ENCODE measurements at places on chromosomes 6 and 20.

- no peak for DNase-seq
Observed at GRCh38 chr6:91082311-91082832, 495.5 kb upstream of the MAP3K7 start.

GRCh38 chr20:63782051-63782471 lies 42.5 kb downstream of the SLC2A4RG start:
- DNase-seq = no peak

DNA sequence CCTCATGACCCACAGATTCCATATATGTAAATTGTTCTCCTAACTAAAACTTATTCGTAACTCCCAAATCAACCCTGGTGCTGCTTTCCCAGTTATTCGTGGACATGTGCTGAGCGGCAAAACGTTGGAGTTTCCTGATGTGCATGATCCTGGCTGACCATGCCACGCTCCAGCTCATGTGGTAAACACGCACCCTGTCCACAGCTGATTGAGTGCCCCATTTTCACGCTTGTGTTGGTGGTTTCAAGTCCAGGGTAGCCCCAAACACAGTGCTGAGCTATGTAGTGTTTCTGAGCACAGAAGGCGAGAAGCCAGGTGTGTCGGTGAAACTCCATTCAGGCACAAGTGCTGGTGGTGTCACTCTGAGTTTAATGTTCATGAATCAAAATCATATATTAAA lies 19.1 kb upstream of the FOXC1 start:
- no peak for DNase-seq

DNA sequence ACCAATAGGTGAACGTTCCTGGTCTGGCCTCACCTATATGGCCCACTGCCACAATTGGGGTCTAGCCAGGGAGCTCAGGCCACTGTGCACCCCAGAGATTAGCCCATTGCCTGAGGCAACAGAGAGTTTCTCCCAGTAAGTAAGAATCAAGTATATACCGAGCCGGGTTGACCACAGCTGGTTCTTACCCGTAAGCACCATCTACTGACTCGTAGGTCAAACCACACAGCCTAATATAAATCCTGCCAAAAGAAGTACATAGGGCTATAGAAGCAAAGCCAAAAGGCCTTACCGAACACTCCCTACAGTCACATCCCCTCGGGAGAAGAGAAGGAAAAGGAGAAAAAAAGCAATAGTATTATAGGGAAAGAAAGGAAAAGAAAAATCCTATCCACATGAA lies 463.6 kb upstream of the GJE1 start:
- no peak for DNase-seq

GRCh38 chr6:45781890-45782289 lies 233.8 kb downstream of the CLIC5 start:
- no peak for DNase-seq

GRCh38 chr6:14977747-14978382 lies 268.0 kb upstream of the JARID2 start:
- DNase-seq = no peak

DNA sequence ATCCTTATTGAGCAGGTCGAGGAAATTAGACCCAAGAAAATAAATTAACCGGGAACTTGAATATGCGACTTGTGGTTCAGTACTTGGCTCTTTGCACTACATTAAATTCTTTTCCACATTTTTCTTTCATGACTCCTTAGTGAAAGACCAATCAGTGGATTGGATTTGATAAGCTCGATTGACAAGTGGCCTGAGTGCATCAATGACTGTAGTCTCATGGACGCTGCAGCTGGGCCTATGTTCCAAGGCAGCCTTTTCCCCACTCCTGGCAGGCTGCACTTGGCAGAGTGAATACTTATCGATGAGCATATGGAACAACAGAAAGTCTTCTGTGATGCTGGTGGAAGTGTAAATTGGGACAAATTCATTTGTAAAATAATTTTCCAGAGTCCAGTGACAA lies 210.8 kb upstream of the EXOC2 start:
- DNase-seq = peak; percentile 76

DNA sequence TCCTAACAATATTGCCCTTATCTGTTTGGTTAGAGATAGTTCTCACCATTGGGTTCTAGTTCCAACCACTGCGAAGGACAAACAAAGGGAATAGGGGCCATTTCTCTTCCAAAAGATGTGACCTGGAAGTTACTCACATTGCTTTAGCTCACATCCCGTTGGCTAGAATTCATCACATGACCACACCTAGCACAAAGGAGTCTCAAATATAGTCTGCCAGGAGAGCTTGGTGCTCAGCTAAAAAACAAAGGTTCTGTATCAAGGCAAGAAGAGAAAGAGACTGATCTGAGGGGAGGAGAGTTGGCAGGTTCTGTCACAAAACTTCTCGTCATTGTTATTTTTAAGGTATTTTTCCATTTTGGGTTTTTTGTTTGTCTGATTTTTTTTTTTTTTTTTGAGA lies 69.8 kb upstream of the GNRH2 start:
- DNase-seq = no peak

DNA sequence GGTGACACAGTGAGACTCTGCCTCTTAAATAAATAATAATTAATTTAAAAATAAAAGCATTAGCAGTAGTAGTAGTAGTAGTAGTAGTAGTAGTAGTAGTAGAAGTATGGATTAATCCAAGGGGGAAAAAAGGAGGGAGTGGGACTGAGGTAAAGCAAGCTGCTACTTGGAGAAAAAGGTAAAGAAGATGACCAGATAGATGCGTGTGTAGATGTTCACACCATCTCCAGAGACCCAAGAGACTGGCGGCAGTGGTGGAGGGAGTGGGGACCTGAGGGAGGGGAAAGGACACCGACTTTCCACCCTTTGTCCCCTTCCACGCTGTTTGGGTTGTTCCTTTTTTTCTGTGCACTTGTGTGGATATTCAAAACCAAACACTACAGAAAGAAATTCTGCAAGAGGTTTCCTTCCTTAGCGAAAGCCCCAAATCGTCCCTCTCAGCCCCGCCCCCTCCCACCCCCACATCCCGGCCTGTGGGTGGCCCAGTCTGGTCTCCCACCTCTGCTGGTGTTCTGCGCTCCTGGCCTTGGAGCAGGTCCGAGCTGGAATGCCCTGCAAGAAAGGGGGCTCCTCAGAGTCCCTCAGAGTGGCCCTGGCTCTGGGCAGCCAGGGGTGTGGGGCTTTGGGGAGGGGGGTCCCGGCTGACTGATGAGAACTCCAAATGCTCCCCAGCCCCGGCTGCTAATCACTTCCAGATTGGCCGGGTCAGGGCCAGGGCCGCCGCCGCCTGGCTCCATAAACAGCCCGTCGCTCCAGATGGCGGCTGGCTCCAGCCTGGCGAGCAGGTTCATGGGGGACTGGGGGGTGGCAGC lies 60.2 kb downstream of the UBE2V1 start:
- no peak for DNase-seq

GRCh38 chr6:9494864-9495263 lies 920.0 kb downstream of the TFAP2A start:
- DNase-seq = no peak

- DNase-seq = no peak
Observed at GRCh38 chr6:1747003-1747402, 137.3 kb downstream of the FOXC1 start.

GRCh38 chr6:163354761-163355425 lies 59.6 kb upstream of the QKI start:
- no peak for DNase-seq

DNA sequence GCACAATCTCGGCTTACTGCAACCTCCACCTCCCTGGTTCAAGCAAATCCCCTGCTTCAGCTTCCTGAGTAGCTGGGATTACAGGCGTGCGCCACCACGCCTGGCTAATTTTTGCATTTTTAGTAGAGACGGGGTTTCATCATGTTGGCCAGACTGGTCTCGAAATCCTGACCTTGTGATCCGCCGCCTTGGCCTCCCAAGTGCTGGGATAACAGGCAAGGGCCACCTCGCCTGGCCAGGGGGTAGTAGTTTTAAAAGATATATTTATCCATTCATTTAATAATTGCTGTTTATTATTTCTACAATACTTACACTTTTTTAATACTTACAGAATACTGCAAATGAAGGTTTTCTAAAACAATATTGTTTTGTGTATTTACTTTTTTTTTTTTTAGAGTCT lies 15.5 kb upstream of the DDX27 start:
- no peak for DNase-seq

- DNase-seq = no peak
Observed at GRCh38 chr6:44176762-44177509, 18.3 kb downstream of the CAPN11 start.

DNA sequence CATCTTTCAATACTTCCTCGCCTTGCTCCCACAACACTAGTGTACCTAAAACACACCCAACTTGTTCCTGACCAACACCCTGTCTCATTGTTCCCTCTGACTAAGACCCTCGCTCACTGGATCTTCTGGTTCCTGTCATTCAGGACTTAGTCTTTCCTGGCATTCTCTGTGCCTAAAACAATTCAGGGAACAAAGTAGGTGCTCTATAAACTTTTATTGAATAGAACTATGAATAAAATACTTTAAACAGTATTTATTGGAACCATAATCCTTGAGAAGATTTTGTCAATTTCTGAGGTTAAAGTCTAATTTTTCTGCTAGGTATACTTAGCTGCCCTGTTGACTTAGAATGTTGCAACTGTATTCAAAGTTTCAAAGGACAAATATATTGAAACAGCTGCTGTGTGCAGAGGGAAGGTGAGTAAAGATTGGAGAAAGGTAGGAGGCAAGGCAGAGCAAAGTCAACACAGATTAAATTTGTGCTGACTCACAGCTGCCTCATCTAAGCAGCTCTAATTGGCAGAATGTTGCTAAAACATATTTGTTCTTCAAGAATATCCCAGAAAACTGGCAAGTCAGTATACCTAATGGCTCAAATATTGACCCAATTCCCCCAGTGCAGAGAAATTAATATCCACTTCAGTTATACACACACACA lies 37.6 kb downstream of the GSTA2 start:
- DNase-seq = no peak

GRCh38 chr6:148743476-148743875 lies 3.4 kb upstream of the UST start:
- DNase-seq = no peak

- DNase-seq = no peak
Observed at GRCh38 chr6:158111987-158112386, 56.1 kb downstream of the SERAC1 start.

DNA sequence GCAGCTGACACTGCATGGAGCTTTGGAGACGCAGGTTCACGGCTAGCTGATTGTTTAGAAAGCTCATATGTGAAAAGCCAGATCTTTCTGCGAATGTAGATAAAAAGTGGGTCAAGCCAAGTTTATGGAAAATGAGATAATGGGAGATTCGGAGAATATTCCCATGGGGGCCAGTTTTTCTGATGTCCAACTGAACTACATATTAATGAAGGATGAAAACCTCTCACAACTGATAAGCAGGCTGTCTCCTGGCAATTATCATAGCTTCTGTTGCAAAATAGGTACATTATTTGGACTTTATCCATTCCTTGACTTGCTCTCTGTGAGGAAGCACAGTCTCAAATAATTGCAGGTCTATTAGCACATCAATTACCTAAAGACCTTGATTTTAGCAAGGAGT lies 21.1 kb downstream of the HDGFL1 start:
- no peak for DNase-seq

- no peak for DNase-seq
Observed at GRCh38 chr6:162683135-162683534, 44.4 kb downstream of the PRKN start.

- DNase-seq = no peak
Observed at GRCh38 chr6:44156494-44157151, 2.0 kb upstream of the CAPN11 start.

GRCh38 chr6:40669343-40669742 lies 82.2 kb upstream of the LRFN2 start:
- no peak for DNase-seq

DNA sequence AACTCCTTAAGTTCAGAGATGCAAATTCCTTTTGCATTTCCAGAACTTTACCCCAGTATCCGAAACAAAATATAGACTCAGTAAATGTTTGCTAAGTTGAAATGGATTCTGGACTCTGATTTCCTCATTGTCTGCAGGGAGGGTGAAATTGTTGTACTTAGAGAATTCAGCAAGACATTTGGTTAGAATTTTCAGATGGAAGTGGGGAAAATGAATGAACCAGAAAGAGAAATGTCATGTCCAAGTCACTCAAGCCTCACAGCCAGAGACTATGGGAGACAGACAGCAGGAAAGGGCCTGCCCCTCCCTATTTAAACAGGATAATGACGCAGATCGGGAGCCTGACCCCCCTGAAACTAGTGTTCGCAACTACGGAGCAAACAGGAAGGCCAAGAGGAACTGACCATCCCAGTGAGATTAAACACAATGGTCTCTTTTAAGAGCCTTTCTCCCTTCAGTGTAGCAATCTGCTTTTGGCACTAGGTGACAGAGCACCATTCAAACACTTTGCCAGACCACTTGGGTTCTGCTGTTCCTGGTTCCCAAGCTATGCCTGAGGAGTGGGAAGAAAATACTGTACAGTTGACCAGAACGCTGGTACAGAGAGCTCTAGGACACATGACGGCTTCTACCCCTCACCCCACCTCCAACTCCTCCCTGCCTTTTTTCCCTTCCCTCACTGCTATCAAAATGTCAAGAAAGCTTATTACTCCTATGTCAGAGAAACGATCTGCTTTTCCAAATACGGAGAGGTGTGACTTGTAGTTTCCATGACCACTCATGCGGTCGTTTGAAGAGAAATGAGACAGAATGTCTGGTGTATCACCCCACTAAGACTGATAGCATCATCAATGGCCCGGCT lies 13.7 kb downstream of the NEDD9 start:
- no peak for DNase-seq

GRCh38 chr6:158715330-158716311 lies 65.8 kb downstream of the SYTL3 start:
- no peak for DNase-seq

- no peak for DNase-seq
Observed at GRCh38 chr20:57696401-57696961, 13.3 kb downstream of the PMEPA1 start.

DNA sequence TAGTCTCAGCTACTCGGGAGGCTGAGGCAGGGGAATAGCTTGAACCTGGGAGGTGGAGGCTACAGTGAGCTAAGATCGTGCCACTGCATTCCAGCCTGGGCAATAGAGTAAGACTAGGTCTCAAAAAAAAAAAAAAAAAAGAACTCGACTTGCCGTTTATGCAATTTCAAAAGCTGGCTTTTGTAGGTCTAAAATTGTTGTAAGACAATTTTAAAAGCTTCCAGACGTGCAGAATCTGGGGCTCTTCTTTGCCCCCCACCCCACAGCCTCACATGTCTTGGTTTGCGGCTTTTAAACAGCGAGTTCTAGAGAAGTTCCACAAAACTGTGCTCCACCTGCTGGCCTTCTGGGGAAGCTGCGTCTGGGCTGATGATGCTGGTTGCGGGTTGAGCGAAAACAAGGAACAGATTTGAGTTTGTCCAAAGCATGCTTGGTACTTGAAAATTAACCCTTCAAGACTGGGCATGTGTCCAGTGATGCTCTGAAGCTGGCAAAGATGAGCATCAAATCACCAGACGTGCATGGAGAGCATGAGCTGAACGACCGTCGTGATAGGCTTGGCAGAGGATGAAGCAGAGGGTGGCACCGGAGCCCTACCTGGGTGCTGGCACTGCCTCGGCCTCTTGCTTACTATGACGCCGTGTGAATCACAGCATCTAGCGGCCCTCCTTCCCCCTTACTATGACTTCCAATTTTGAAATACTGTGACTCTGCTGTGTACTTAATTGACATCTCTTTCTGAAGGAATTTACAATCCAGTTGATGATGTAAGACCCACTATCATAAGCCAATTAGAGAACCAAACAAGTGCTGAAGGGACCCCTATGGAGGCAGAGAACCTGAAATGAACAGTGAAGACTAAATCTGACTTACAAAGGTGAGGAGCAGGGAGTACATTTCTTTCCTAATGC lies 171.4 kb downstream of the GMPR start:
- DNase-seq = peak; percentile 61
